NCI-H524 treated with DMSO at 0.1 percent for 48 hours (cell line): ENCODE measurements at places on chromosomes 12 and 14.

- DNase-seq, result no peak
Observed at GRCh38 chr12:82414044-82414443, 55.7 kb downstream of the METTL25 start.

GRCh38 chr14:33733310-33733709 is 217.6 kb downstream of the EGLN3 start:
- DNase-seq, result no peak

DNA sequence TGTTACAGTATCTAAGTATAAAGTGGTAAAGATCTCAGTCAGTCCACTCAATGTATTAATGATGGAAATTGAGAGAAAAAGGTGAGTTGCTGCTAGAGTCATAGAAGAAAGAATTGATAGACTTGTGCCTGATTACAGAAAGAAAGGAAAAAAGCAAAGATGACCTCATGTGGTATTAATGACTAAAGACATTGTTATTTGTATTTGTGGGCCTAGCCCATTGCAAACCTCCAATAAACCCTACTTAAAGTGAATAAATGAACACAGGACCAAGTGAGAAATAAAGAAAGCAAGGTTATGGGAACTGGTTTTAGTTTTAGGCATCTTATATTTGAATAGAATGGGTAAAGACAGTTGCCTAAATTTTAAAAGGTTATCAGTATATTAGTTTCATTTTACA is 105.5 kb downstream of the SYT1 start:
- no peak for DNase-seq

DNA sequence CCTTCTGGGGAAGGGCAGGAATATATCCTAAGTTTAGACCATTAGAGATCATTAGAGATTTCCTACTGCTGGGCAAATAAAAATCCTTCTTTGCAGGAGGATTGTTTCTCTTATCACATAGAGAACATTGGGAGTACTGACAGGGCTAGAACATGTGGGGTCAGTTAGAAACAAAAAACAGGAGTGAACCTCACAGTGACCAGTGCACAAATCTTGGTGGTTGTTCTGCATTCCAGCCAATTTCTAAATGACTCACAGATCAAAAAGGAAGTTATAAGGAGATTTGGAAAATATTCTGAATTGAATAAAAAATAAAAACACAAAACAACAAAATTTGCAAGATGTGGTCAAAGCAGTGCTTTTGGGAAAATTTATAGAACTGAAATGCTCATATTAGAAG is 118.8 kb downstream of the LLPH start:
- DNase-seq, result no peak

DNA sequence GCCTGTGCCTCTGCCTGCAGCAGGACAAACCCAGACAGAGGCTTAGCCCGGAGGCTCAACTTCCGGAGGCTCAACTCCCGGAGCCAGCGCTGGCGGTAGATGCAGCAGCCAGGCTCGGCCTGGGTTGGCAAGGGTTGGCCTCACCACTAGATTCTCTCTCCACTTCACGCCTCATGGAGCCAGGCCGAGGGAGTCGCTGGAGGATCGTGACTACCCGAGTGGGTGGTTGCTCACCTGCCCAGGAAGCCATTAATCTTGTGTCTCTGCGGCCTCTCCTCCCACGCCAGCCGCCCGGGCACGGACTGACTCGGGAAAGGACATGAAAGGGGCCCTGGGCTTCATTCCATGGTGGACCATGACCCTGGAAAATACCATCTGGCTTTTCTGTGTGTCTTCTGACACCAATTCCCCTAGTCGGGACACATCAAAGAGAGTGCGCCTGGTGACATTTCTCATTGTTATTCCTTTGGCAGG is 20.8 kb downstream of the ESRRB start:
- DNase-seq, result no peak

- no peak for DNase-seq
Observed at GRCh38 chr12:122969676-122970075, 3.4 kb upstream of the ABCB9 start.

DNA sequence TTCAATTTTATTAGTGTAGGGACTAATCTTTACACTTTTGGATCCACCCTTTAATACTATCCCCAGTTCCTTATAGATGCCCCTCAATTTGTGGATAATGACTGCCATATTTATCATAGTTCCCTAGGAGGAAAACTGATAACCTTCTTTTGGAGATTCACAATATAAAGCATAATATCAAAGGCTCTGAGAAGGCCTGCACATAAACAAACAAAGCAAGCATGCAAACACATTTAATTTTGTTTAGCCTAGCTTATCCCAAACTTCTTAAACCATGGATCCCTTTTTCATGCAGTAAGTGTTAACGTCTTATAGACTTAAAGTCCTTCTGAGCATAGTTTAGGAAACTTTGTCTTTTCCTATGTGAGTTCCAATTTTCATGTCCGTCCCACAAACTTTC is 290.4 kb upstream of the TBX3 start:
- DNase-seq, result no peak
